ENCODE measurements at places on chromosomes 11 and 22. TPM values are rescaled to one million over a fixed set of nuclear protein-coding genes. Genes with fewer than 3 reads are reported as not detected.

ZW10 gene
- 17.5 TPM for total RNA-seq

GALNT18 gene
- total RNA-seq = 1.1 TPM

TNNT3 gene
- total RNA-seq = not detected

CHRNA10 gene
- 0.71 TPM for total RNA-seq
